ENCODE measurements at places on chromosomes 1 and 21. TPM values are rescaled to one million over a fixed set of nuclear protein-coding genes. Genes with fewer than 3 reads are reported as not detected.

The DCST1 gene
- total RNA-seq: not detected

The KRTAP7-1 gene
- total RNA-seq: not detected

The SPRR1B gene
- not detected for total RNA-seq

The GPR52 gene
- total RNA-seq: 3.1 TPM

The CD1B gene
- not detected for total RNA-seq

The CELA3B gene
- not detected for total RNA-seq

GRCh38 chr1:192852001-192852947 lies 43.4 kb downstream of the RGS2 start:
- no peak overlapping the region for H3K4me3 ChIP-seq
- DNase-seq: no peak
- H3K4me1 ChIP-seq: no peaks in the 10 kb centered on the region
- no peaks in the 10 kb centered on the region for H3K36me3 ChIP-seq
- H3K27ac ChIP-seq: no peak overlapping the region
- H3K27me3 ChIP-seq: peaks cover 8% of the 10 kb centered on the region

DNA sequence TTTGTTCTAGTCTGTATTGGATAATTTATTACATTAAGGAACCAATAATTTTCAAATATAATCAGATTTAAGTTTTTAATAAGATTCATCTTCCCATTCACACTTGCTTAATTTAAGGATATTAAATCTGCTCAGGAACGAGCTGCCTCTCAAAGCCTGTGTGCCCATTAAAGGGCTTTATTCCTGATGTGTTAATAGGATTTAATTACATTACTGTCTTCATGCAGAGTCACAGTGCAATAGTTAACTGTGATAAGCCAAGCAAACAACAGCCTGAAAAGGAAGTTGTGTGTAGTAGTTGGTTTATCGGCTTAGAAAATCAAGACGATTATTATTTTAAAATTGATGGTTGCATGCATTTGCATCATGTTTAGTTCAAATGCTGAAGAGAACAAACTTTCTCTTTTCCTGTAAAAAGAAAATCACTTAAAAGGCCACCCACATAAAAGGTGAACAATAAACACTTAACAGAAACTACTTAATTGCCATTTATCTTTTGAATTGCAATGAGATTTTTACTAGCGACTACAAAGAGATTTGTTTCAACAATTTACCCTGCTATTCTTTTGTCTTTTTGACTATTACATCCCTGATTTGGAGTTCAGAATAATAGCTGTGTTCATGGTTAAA lies 174.6 kb downstream of the RWDD3 start:
- H3K4me1 ChIP-seq: no peaks in the 10 kb centered on the region
- H3K36me3 ChIP-seq: no peaks in the 10 kb centered on the region
- H3K27ac ChIP-seq: no peak overlapping the region
- H3K4me3 ChIP-seq: no peak overlapping the region
- no peaks in the 10 kb centered on the region for H3K27me3 ChIP-seq
- DNase-seq: no peak

DNA sequence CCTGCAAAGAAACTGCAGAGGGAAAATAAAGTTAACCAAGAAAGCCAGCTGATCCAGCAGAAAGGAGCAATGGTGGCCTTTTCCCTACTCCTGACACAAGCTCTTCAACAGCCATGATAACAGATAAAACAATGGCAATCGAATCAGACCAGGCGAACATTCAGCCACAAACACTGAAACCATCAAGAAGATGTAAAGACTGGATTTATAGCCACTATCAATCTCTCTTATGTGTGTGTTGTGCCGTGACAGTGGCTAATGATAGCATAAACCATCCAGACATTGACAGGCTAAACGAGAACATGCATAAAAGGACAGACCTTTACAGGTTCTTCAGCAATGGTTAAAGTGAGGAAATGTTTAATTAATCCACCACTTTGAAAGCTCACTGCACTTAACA lies 78.1 kb upstream of the RAB4A start:
- H3K27me3 ChIP-seq: peaks cover 22% of the 10 kb centered on the region
- no peaks in the 10 kb centered on the region for H3K4me1 ChIP-seq
- no peak overlapping the region for H3K27ac ChIP-seq
- no peak for DNase-seq
- no peak overlapping the region for H3K4me3 ChIP-seq

GRCh38 chr1:42322577-42322976 lies 12.5 kb downstream of the FOXJ3 start:
- no peak for DNase-seq
- H3K4me3 ChIP-seq: no peak overlapping the region
- peaks cover 70% of the 10 kb centered on the region for H3K4me1 ChIP-seq
- H3K27ac ChIP-seq: no peak overlapping the region
- H3K36me3 ChIP-seq: peaks cover 17% of the 10 kb centered on the region

- H3K27me3 ChIP-seq: peaks cover 12% of the 10 kb centered on the region
- no peak overlapping the region for H3K27ac ChIP-seq
- H3K36me3 ChIP-seq: no peaks in the 10 kb centered on the region
- no peak for DNase-seq
Observed at GRCh38 chr1:44100183-44100868, 18.3 kb upstream of the KLF17 start.

DNA sequence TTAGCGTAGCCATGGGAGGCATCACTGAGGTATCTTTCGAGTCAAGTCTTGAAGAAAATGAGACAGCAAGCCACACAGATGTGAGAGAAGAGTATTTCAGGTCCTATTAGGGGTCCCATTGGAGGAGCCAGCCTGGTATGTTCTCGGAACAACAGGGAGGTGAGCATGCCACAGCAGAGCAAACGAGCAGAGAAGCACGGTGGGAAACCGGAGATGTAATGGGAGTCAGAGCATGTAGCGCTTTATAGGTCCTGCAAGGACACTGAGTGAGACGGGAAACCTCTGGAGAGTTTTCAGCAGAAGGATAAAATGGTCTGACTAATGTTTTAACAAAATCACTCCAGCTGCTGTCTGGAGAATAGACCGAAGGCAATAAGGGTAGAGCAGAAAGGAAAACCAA lies 15.9 kb downstream of the H3-3A start:
- peaks cover 6% of the 10 kb centered on the region for H3K36me3 ChIP-seq
- no peak overlapping the region for H3K27ac ChIP-seq
- H3K4me3 ChIP-seq: no peak overlapping the region
- peaks cover 11% of the 10 kb centered on the region for H3K4me1 ChIP-seq
- H3K27me3 ChIP-seq: peaks cover 3% of the 10 kb centered on the region

GRCh38 chr1:228902781-228903433 lies 167.6 kb downstream of the RHOU start:
- H3K4me1 ChIP-seq: no peaks in the 10 kb centered on the region
- no peaks in the 10 kb centered on the region for H3K36me3 ChIP-seq
- H3K4me3 ChIP-seq: no peak overlapping the region
- no peak overlapping the region for H3K27ac ChIP-seq
- no peak for DNase-seq
- peaks cover 23% of the 10 kb centered on the region for H3K27me3 ChIP-seq

DNA sequence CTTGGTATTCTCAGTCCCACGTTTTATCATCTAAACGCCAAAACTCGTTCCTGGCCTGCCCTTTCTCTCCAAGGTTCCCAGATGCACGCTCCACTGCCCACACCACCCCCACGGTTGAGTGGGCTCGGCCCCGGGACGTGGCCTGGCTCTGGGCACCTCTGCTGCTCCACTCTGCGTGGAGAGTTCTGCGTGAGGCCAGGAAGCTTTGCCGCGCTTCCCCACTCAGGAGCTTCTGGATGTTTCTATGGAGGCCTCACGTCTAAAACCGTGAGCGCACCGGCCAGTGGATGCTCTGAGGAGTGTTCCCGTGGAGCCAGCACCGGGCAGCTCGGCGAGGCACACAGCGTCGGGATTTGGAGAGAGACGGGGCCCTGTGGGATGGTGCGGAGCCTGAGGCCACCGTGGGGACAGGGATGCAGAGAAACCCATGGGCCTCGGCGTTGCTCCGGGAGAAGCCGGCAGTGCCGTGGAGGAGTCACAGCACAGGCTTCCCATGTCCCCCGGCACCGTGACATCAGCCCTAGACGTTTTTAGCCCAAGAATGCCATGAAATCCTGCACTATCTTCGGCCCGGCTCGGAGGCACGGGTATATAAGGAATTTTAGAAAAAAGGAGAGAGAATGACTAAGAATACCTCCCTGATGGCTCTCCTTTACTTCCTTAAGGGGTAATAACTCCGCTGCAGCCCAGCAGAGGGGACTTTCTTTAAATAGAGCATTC lies 125.9 kb downstream of the PRDM16 start:
- H3K36me3 ChIP-seq: no peaks in the 10 kb centered on the region
- no peak for DNase-seq
- no peaks in the 10 kb centered on the region for H3K27me3 ChIP-seq
- no peak overlapping the region for H3K4me3 ChIP-seq

DNA sequence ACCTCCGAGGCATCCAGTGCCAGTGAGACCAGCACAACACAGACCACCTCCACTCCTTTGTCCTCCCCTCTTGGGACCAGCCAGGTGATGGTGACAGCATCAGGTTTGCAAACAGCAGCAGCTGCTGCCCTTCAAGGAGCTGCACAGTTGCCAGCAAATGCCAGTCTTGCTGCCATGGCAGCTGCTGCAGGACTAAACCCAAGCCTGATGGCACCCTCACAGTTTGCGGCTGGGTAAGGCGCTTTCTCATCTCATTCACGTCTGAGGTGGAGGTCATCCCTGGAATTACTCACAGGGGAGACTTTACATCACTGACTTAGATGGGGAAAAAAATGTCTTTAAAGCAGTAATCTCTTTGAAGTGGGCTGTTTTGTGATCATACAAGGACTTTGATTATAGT lies 106.3 kb downstream of the CD247 start:
- no peak overlapping the region for H3K27ac ChIP-seq
- H3K27me3 ChIP-seq: no peaks in the 10 kb centered on the region
- no peak for DNase-seq
- H3K4me1 ChIP-seq: peaks cover 16% of the 10 kb centered on the region
- no peak overlapping the region for H3K4me3 ChIP-seq

- no peaks in the 10 kb centered on the region for H3K27me3 ChIP-seq
- H3K36me3 ChIP-seq: peaks cover 1% of the 10 kb centered on the region
- no peak overlapping the region for H3K27ac ChIP-seq
- H3K4me3 ChIP-seq: no peak overlapping the region
- DNase-seq: no peak
Observed at GRCh38 chr1:231860221-231861088, 233.9 kb downstream of the DISC1 start.

- H3K4me1 ChIP-seq: peaks cover 13% of the 10 kb centered on the region
- DNase-seq: no peak
- H3K36me3 ChIP-seq: peaks cover 28% of the 10 kb centered on the region
- no peak overlapping the region for H3K27ac ChIP-seq
Observed at GRCh38 chr1:109630898-109631512, 11.4 kb downstream of the AMPD2 start.

- no peak overlapping the region for H3K4me3 ChIP-seq
- no peak for DNase-seq
- no peaks in the 10 kb centered on the region for H3K27me3 ChIP-seq
- peaks cover 25% of the 10 kb centered on the region for H3K4me1 ChIP-seq
- peaks cover 32% of the 10 kb centered on the region for H3K36me3 ChIP-seq
- no peak overlapping the region for H3K27ac ChIP-seq
Observed at GRCh38 chr1:241513378-241513777, 6.2 kb downstream of the FH start.

DNA sequence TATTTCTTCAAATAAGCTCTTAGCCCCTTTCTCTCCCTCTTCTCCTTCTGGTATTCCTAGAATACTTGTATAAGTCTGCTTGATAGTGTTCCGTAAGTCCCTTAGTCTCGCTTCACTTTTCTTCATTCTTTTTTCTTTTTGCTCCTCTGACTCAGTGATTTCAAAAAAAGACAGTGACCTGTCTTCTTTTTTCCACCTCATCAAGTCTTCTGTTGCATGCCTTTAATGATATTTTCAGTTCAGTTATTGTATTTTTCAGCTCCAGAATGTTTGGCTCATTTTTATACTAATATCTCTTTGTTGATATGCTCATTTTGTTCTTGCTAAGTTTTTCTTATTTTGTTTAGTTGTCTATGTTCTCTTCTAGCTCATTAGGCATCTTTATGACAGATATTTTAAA lies 97.7 kb downstream of the POFUT2 start:
- no peak overlapping the region for H3K27ac ChIP-seq
- H3K4me3 ChIP-seq: no peak overlapping the region
- H3K27me3 ChIP-seq: no peaks in the 10 kb centered on the region
- H3K36me3 ChIP-seq: peaks cover 75% of the 10 kb centered on the region
- H3K4me1 ChIP-seq: no peaks in the 10 kb centered on the region
- DNase-seq: no peak

DNA sequence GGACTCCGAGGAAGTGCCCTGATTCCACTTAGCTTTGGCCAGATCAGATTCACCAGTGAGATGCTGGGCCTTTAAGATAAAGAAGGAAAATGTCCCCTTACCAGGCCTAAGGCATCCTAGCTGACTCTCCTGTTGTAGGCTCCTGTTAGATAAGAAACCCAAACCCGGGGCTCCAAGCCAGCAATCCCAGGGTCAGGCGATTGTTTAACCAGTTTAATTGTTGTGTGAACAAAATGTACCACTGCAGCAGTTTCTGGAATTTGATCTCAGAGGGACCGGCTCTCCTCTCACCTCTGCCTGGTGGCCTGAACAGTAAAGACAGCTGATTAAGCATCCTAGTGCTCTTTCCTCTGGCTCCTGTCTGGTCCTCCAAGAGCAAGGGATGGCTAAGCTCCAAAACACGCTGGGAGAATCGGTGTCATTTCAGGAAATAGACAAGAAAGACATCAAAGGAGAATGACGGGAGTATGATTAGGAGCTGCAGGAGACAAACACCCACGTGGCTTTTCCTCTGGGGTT lies 9.3 kb upstream of the KLHDC8A start:
- peaks cover 31% of the 10 kb centered on the region for H3K27me3 ChIP-seq
- H3K27ac ChIP-seq: no peak overlapping the region
- H3K4me1 ChIP-seq: no peaks in the 10 kb centered on the region

DNA sequence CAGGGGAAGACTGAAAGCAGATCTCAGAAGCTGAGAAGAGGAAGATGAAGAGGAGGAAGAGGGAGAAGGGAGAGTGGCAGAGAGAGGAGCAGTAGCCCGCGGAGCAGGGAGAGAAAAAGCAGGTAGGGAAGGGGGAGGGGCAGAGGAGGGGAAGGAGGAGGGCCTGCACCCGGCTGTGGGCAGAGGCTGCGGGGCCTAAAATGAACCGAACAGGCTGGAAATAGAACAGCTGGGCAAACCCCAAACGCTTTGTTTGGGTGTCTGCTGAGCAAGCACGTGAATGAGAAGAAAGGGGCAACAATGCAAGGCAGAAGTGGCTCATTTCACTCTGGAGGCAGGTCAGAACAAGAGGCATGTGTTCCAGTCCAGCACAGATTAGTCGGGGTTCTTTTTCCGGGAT lies 33.5 kb downstream of the KCNC4 start:
- no peaks in the 10 kb centered on the region for H3K36me3 ChIP-seq
- H3K27ac ChIP-seq: no peak overlapping the region
- peaks cover 22% of the 10 kb centered on the region for H3K4me1 ChIP-seq
- H3K27me3 ChIP-seq: no peaks in the 10 kb centered on the region
- no peak overlapping the region for H3K4me3 ChIP-seq

All from activated T-helper 1 cell treated with anti-CD3 and anti-CD28 coated beads, Interleukin-12 subunit alpha, Interleukin-12 subunit beta, Interleukin-2, Interleukin-4 antibody, amounts not matched to agents 30 ng/mL and 10 ng/mL and 1 ng/mL, durations not matched to agents 14 hours and 24 hours and 36 hours (primary cell).